ENCODE measurements at places on chromosomes 6 and 20.
A peak's percentile ranks its signal among the peaks of the same experiment; 100 is the strongest.

DNA sequence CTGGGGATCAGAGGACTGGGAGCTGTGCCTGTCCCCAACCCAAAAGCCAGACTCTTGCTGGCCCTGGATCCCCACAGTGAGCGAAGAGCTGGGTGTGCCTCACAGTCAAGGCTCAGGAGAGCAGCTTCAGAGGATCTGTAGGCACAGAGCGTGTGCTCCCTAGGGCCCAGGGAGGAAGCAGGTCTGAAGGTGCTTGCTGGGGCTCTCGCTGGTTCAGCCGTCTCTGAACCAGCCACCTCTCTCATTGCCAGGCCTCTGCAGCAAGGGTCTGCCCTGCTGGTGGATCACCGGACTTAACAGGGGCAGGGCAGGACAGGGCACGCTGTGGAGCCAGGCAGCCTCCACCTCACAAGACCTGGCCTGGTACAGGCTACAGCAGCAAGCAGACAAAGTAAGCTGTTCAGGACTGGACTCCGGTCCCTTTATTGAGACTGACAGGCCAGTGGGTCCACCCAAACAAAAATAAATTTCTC, 13.8 kb downstream of the PCIF1 start:
- no peak for DNase-seq

DNA sequence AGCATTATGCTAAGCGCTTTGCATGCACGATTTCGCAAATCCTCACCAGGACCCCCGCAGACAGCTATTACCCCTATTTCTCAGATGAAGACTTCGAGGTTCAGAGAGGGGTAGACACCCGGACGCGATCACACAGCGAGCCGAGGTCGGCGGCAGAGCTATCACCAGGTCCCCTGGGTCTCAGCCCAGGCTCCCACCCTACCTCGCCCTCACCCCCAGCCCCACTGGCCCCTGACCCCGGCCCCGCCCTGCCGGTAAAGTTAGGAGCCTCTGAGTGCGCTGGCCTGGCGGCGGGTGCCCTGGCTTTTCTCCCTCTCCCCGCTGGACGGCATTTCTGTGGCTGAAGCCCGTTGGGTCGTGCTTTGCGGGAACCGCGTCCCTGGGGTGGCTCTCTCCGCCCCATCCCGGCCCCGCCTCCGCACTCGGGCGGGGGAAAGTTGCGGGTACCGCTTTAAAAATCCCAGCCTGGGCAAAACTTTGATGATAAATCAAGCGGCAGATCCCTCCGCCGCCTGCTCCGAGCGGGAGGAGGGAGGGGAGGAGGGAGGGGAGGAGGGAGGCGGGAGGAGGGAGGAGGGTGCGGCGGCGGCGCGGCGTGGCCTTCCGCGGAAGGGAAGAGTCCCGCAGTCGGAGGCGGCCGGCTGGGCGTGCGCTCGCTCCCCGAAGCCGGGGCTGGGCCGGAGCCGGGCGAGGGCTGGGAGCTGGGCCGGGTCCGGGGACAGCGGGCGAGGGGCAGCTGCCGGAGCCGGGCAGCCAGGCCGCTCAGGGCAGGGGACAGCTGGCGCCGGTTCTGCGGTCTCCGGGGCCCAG, at the start of gene VSTM2L:
TSS of gene VSTM2L (plus strand) at position 624 of the 810 bp plus-strand sequence. CDS start 224 bp downstream, outside the sequence.
- no peak for DNase-seq

GRCh38 chr6:70336996-70337742, 34.3 kb upstream of the COL9A1 start:
- no peak for DNase-seq

- no peak for DNase-seq
Observed at GRCh38 chr20:52992632-52993031, 20.5 kb downstream of the TSHZ2 start.

- no peak for DNase-seq
Observed at GRCh38 chr6:127446356-127446755, 12.8 kb downstream of the KIAA0408 start.

GRCh38 chr6:71310261-71310660, 21.6 kb downstream of the OGFRL1 start:
- DNase-seq = peak; percentile 10

DNA sequence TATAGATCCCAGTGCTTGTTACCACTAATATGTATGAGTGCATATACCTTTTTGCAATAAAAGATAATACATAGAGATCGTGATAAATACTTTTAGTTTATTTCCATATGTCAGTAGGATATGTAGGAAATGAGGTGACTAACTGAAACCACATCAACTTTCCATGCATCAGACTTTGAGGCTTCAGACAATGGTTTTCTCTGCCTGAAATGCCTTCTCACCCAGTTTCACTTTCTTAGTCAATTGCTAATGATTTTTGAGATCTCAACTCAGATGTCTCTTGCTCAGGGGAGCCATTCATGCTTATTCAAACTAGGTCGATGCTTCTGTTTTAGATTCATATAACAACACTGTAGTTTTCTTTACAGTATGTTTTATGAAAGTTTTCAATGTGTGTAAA, 626.6 kb upstream of the ADGRB3 start:
- DNase-seq = no peak

DNA sequence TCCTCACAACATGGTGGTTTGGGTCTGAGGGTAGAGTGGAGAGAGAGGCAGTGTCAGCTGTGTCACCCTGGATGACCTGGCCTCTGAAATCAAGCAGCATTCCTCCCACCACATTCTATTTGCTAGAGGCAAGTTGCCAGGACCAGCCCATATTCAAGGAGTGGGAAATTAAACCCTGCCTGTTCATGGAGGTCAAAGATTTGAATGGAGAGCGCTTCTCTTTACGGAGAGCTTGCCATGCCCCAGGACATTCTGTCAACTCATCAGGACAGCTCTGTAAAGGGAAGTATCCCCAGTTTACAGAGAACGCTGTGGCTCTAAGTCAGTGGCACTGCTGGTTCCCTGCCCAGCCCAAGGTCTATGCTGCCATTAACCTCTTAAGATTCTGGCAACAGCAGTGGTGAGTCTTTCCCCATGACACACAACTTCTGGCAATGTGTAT, 90.0 kb upstream of the INSM1 start:
- no peak for DNase-seq

DNA sequence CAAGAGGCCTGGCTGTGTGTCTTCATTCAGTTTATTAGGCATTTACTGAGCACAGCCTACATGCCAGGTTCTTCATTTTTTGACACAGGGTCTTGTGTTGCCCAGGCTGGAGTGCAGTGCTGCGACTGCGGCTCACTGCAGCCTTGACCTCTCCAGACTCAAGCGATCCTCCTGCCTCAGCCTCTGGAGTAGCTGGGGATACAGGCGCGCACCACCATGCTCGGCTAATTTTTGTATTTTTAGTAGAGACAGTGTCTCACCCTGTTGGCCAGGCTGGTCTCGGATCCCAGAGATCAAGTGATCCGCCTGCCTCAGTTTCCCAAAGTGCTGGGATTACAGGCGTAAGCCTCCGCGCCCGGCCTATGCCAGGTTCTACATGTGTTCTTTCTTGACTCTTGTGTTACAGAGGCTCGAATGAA, 601 bp upstream of the ATRN start:
- DNase-seq = no peak

GRCh38 chr6:12538881-12539357, 177.6 kb upstream of the PHACTR1 start:
- DNase-seq = no peak

- no peak for DNase-seq
Observed at GRCh38 chr6:168062346-168063289, 16.4 kb downstream of the FRMD1 start.

GRCh38 chr6:106785298-106785697, 155.9 kb downstream of the QRSL1 start:
- no peak for DNase-seq

- DNase-seq = no peak
Observed at GRCh38 chr6:98452685-98453084, 381.7 kb upstream of the POU3F2 start.

GRCh38 chr20:2741463-2741862, 48.9 kb downstream of the EBF4 start:
- no peak for DNase-seq

DNA sequence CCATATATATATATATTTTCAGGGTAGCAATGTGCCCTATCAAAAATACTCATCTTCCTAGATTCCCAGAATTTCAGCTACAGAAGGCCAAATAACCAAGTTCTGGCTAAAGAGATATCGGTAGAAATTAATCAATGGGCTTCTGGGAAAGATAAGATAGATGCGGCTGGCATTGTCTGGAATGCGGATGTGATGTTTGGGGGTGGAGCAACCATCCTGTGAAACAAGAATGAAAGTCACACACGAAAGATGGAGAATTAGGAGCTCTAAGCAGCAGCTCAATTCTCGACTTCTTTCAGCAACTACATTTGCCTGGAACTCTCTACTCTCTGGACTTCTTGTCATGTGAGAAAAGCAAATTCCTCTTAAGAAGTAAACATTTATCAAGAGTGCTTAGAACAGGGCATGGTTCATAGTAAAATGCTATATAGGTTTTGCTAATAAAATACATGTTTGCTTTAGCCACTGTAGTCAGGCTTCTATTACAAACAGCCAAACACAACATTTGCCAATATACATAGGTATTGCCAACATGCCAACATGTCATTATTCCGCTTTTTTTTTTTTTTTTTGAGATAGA, 90.8 kb downstream of the CLIC5 start:
- DNase-seq = no peak

DNA sequence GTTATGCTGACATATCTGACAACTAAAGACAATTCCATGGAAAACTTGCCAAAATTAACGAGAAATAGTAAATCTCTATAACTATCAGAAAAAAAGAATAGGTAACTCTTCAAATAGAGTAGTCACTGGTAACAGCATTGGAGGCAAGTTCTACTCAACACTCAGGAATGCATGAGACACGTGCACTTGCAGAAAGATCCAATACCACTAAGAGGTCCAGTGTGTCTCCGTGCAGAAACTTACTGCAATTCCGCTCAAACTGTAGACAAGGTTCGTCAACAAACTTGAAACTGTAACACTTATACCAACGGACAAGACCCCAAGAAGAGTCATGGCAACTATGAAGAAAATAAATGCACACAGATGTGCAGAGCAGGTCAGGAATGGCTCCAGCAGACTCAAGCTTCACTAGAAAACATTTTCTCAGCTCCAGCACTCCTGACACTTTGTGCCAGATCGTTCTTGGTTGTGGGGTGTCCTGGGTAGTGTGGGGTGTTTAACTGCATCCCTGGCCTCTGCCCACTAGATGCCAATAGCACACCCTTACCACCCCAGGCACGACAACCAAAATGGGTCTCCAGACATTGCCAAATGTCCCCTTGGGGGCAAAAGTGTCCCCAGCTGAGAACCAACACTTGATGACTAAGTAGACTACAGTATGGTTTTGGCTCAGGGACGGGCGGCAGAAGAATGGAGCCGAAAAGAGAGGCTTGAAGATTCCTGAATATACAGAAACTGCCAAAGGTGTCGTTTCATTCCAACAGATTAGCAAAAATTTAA, 134.8 kb downstream of the DTNBP1 start:
- DNase-seq = no peak

DNA sequence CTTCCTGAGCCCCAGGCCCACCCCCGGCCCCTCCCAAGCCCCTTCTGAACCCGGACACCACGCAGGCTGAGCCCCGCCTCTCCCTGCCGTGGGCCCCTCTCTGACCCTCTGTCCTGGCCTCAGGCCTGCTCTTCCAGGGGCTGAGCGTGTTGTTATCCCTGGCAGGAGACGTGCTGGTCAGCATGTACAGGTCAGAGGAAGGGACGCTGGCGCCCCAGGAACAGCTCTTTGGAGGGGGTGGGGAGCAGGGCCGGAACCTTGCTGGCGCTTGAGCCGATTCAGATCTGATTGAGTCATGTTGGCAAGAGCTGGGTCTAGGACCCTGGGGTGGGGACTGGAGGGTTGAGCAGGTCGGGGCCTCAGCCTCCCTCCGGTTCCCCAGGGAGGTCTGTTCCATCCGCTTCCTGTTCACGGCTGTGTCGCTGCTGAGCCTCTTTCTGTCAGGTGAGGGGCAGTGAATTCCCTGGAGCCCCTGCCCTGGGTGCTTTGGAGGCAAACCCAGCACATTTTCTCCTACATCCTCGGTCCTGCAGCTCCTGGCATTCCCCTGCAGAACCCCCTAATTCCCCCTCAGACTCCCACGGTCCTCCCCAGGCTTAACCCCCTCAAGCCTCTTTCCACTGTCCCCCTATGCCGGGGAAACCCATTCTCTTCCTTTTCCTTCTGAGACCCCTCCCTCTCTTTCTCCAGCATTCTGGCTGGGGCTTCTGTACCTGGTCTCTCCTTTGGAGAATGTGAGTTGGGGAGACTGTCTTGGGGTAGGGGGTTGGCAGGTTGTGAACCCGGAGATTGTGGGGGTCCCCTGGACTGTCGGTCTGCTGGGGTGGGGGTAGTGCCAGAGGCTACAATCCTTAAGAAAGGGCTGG, 2.0 kb downstream of the SPAG4 start:
- peak; percentile 16 for DNase-seq

- no peak for DNase-seq
Observed at GRCh38 chr6:57262901-57263694, 41.0 kb upstream of the RAB23 start.

GRCh38 chr20:31723069-31723318, 326 bp upstream of the BCL2L1 start:
- no peak for DNase-seq

DNA sequence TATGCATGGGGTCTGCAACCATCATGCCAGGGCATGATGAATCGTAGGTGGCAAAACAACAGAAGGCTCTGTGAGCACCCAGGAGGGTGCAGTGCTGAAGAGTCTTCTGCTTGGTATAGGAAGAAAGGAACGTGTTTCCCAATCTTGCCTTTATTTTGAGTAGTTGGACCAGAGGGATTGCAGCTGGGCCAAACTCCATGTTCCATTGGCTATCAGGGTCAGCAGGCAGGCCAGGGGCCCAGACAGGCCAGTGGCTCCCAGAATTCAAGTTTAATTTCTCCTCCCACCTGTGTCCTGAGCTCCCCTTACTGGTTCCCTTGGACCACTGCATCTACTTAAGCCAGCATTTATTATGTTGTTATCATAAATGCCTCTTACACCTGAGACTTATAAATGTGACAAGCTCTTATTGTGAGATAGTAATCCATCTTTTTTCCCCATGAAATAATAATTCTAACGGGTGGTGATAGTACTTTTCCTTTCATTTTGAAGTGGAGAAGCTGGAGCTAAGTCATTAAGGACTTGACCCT, 918 bp upstream of the TRIM38 start:
- DNase-seq = no peak

GRCh38 chr6:160055813-160056212, 65.8 kb upstream of the SLC22A1 start:
- no peak for DNase-seq

- no peak for DNase-seq
Observed at GRCh38 chr6:68891419-68891818, 256.3 kb downstream of the ADGRB3 start.

- no peak for DNase-seq
Observed at GRCh38 chr6:37082390-37083130, 77.1 kb downstream of the FGD2 start.

DNA sequence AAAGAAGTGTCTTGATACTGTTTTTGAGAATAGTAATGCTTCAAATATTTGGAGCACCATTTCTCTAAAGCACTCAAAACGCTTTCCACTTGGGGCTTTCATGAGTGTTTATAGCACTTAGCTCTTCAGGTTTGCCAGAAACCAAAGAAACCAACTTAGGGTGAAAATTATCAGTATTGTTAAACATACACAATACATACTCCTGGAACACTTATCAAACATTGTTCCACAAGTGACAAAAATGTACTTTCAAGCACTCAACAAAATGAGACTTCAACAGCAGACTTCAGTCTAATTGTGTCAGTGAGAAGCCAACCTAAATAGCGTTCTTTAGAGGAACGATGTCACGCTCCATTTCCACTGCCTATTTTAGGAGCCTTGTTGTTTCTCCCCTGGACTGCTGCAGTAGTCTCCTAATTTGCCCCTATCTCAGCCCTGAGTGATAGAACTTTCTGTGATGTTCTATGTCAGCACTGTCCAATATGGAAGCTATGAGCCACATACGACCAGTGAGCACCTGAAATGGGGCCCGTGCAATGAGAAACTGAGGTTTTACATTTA, 461.3 kb downstream of the KIF16B start:
- DNase-seq = no peak

Data from NCI-H524 treated with DMSO at 0.1 percent for 48 hours (cell line).